Fibroblast of skin of left biceps (primary cell): ENCODE measurements at places on chromosomes 4 and X.
A peak's percentile ranks its signal among the peaks of the same experiment; 100 is the strongest.

DNA sequence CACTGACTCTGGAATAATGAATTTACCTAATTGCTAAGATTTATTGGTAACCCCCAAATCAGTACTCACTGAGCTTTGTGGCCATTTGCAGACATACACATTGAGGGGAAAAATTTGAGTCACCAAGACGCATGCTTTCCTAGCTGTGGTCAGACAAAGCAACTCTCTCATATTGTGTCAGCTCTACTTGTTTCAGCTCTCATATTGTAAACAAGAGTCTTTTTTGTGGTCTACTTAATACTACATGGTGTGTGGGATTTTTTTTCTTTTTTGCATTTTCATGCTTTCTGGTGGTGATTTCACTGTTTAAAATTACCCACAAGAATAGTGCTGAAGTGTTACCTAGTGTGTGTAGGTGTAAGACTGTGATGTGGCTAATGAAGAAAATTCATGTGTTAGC, 428.2 kb upstream of the GALNT7 start:
- DNase-seq, result no peak

DNA sequence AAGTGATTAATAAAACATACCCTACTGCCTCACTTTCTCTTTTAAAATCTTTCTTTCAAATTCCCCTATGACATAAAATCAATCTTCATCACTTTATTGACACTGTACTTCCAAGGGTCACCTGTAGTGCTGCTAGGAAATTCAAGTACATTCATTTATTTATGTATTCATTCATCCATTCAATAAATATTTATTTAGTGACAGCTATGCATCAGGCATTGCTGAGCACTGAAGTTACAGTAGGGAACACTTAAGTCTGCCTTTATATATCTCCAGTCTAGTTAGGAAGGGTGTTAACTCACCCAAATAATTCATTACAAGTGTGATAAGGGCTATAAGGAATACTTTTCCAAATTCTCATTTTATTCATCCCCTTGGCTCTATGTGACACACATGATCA, 2.3 kb downstream of the SYTL5 start:
- no peak for DNase-seq

DNA sequence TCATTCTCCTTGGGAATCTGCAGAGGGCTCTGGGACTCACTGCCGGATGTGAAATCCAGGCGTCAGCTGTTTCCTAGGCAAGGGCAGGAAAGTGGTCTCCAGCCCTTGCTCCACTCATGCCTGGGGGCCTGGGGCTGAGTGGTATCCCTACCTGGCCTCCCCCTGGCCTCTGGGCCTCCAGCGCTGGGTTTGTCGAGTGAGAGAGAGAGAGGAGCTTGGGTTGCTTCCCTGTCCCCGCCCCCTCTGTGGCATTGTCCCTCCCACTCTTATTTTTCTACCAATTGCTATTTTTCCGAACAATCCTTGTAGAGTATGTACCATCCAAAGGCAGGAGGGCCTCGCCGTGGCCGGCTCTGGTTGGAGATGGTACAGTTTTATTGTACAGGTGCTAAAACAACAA, 53.1 kb downstream of the ELF4 start:
- DNase-seq, result no peak

DNA sequence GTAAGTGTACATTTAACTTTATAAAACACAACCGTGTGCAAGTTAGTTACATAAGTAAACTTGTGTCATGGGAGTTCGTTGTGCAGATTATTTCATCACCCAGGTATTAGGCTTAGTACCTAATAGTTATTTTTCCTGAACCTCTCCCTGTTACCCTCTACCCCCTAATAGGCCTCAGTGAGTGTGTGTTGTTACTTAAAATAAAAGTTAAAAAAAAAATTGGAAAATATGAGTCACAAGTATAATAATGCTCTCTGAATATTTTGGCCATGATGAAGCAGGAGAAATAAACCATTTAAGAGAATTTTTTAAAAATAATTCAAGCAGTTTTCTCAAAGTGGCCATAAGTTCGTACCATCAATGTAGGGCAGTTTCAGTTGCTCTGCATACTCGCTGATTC, 105.1 kb upstream of the GRID2 start:
- peak; percentile 43 for DNase-seq

DNA sequence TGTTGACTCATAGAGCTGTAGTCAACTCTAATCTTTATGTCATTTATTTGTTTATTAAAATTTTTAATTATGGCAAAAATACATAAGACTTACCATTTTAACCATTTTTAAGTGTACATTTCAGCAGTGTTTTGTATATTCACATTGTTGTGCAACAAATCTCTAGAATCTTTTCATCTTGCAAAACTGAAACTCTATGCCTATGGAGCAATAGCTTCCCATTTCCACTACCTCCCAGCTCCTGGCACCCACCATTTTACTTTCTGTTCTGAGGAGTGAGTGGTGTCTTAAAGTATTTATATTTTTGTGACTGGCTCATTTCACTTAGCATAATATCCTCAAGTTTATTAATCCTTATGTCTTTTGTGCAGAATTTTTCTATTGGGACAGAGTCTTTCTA, 181.0 kb downstream of the GPAT3 start:
- no peak for DNase-seq

- DNase-seq, result no peak
These were observed 109.2 kb upstream of the GRPR start for GRCh38 chrX:16014171-16014570.

GRCh38 chr4:63049278-63049677, 1360.0 kb downstream of the TECRL start:
- DNase-seq, result no peak

- DNase-seq, result no peak
These were observed 80.8 kb downstream of the AWAT2 start for GRCh38 chrX:69968950-69969349.
